ENCODE measurements at places on chromosomes 1 and 21. TPM values are rescaled to one million over a fixed set of nuclear protein-coding genes. Genes with fewer than 3 reads are reported as not detected.

DNA sequence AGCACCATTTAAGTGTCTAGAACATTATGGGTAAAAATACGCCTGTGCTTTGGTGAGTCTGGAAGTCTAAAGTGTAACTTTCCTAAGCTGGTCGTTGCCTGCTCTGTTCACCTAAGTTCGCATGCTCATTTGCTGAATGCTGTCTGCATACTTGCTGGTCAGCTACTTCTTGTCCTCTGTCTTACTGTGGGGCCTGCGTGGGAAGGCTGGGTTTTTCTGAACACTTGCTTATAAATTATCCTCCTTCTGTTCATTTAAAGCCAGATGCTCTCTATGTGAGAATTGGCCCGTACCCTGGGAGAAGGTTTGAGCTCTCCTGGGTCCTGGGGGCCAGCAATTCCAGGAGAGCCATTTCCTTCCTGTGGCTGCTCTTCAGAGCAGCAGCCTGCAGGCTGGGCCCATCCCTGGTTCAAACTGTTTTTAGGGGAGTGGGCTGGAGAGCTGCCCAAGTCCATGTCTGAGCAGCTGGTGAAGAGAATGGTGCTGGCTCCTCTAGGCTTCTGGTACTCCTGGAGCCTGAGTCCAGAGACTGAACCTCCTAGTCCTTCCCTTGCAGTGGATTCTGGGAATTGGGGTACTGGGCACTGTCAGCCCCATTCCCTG lies 75.7 kb downstream of the GALNT2 start:
- H3K36me3 ChIP-seq, result no peaks in the 10 kb centered on the region
- no peak for DNase-seq
- no peak overlapping the region for H3K27ac ChIP-seq

DNA sequence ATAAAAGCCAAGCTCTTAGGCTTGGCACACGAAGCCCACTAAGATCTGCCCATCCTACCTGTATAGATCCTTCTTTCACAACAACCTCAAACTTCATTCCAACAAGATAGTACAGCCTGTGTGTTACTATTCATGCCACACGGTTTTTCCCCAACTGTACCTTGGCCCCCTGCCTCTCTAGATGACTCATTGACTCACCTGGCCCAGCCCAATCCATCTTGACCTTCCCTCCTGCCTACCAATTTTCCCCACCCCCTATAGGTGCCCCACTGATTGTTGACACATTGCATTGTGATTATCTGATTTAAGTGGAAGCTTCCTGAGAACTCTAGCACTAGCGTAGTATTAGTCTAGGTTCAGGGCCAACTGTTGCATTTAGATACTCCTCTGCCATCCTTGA lies 2.0 kb upstream of the CD101 start:
- H3K4me3 ChIP-seq, result no peak overlapping the region
- H3K4me1 ChIP-seq, result peaks cover 17% of the 10 kb centered on the region
- DNase-seq, result no peak

GRCh38 chr1:223394242-223394641 lies 1.0 kb downstream of the CCDC185 start:
- H3K27ac ChIP-seq, result no peak overlapping the region
- DNase-seq, result no peak
- H3K36me3 ChIP-seq, result no peaks in the 10 kb centered on the region
- peaks cover 24% of the 10 kb centered on the region for H3K27me3 ChIP-seq
- H3K4me1 ChIP-seq, result no peaks in the 10 kb centered on the region
- H3K4me3 ChIP-seq, result no peak overlapping the region

The CR1L gene
- not detected for total RNA-seq

DNA sequence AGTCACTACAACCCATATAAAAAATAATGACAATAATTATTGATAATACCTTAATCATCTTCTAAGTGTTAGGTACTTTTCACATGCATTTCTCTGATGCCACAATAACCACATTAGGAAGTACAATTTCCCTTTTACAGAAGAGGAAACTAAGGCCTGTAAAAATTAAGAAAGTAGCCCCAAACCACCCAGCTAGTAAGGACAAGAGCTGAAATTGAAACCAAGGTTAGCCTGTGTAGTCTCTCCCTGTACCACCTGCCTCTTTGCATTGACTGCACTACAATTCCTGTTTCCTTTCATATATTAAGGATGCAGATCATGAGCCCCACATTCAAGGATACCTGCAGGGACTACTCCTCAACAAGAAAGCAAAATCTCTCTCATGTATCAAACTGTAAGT lies 288.8 kb downstream of the GPATCH2 start:
- no peak for DNase-seq
- H3K36me3 ChIP-seq, result no peaks in the 10 kb centered on the region
- H3K4me1 ChIP-seq, result no peaks in the 10 kb centered on the region
- no peak overlapping the region for H3K4me3 ChIP-seq
- H3K27ac ChIP-seq, result no peak overlapping the region

DNA sequence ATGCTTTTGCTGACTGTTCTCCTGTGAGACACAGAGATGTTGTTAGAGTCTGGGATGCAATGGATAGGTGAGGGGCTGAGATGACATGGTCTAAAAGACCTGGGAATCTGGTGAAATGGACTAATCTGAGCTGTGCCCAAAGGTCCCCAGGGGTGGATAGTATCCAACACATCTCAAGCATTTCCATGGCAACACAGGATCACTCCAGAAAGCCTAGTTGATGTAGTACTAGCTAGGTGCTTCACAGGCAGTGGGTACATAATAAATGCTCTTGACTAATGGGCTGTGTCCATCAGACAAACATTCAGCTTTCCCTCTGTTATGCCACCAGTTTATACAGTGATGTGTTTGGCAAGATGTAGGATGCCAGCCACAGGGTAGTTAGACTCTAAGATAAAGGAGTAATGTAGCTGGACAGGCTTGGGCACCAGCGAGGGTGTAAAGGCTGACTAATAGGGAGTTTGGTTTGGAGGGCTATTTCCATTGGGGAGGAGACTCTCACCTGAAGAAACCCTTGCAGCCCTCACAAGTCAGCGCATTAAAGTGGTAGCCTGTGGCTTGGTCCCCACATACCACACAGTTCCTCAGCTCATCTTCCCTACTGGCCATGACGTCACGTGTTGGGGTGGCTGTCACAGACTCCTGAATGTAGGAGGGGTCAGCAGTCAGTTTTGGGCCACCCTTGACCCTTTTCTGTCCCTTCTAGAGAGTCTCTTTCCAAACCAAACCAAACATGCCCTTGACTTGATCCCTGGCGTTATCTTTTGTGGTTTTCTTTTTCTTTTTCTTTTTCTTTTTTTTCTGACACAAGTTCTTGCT lies 1.8 kb downstream of the NR1I3 start:
- H3K27me3 ChIP-seq, result peaks cover 6% of the 10 kb centered on the region
- no peak overlapping the region for H3K27ac ChIP-seq
- H3K36me3 ChIP-seq, result no peaks in the 10 kb centered on the region
- H3K4me3 ChIP-seq, result no peak overlapping the region
- H3K4me1 ChIP-seq, result no peaks in the 10 kb centered on the region
- no peak for DNase-seq

The CD34 gene
- 0.06 TPM for total RNA-seq

- H3K4me1 ChIP-seq, result no peaks in the 10 kb centered on the region
- no peaks in the 10 kb centered on the region for H3K36me3 ChIP-seq
- no peak for DNase-seq
- H3K27ac ChIP-seq, result no peak overlapping the region
- H3K4me3 ChIP-seq, result no peak overlapping the region
Observed at GRCh38 chr1:63721531-63722189, 52.2 kb upstream of the ROR1 start.
